ENCODE measurements at places on chromosomes 7 and 10. TPM values are rescaled to one million over a fixed set of nuclear protein-coding genes. Genes with fewer than 3 reads are reported as not detected.

Gene SUN3
- polyA plus RNA-seq, result not detected

Gene SPDYE9
- polyA plus RNA-seq, result 0.37 TPM

Gene DUSP5
- 23.2 TPM for polyA plus RNA-seq

Gene HMX3
- polyA plus RNA-seq, result 1.5 TPM

Gene IGFBP3
- polyA plus RNA-seq, result 115 TPM

Gene SH2D4B
- 0.01 TPM for polyA plus RNA-seq

Gene LIPF
- polyA plus RNA-seq, result not detected

Gene GOLGA7B
- polyA plus RNA-seq, result 3.9 TPM

Gene IRF5
- polyA plus RNA-seq, result 5.5 TPM

DNA sequence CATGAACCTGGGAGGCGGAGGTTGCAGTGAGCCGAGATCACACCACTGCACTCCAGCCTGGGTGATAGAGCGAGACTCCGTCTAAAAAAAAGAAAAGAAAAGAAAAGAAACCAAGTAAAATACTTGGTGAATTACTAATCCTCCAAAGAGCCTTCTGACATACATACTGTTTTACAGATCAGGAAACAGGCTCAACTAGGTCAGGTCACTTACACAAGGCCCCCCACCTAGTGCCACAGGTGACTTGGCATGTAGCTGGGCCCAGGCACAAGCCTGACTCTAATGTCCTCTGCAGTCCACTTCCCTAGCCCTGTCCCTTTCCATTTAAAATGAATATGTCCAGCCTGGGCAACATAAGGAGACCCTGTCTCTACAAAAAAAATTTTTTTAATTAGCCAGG is 157.0 kb downstream of the TPST1 start:
- DNase-seq, result no peak

DNA sequence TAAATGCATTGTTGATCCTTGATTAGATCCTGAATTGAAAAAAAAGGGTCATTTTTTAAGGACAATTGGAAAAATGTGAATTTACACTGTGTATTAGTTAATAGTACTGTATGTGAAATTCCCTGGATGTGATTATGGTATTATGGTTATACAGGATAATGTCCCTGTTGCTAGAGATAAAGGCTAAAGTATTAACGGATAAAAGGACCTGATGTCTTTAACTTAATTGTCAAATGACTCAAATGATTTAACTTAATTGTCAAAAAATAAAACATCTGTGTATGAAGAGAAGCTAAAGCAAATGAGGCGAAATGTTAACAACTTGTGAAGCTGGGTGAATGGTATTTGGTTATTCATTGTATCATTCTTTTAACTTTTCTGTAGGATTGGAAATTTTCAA is 48.8 kb downstream of the SUFU start:
- DNase-seq, result no peak

- DNase-seq, result no peak
Measured at GRCh38 chr10:73758704-73759511, 14.7 kb downstream of the SEC24C start.

DNA sequence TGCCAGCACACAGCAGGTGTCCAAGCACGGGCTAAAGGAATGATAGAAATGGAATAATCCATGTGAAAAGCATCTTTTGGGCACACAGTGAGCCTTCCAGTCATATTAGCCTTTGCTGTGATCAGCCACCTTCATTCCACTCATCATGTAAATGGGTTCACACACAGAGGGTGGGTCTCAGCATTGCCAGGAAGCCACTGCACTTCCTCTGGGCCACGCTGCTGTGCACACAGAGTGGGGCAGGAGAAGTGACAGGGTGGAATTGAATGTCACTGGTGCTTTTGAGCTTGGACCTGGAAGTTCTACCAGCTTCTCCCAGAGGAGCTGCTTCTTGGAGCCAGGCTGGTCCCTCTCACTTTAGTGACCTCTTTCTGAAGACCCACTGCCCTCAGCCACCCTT is 203.5 kb downstream of the USP6NL start:
- DNase-seq, result no peak

DNA sequence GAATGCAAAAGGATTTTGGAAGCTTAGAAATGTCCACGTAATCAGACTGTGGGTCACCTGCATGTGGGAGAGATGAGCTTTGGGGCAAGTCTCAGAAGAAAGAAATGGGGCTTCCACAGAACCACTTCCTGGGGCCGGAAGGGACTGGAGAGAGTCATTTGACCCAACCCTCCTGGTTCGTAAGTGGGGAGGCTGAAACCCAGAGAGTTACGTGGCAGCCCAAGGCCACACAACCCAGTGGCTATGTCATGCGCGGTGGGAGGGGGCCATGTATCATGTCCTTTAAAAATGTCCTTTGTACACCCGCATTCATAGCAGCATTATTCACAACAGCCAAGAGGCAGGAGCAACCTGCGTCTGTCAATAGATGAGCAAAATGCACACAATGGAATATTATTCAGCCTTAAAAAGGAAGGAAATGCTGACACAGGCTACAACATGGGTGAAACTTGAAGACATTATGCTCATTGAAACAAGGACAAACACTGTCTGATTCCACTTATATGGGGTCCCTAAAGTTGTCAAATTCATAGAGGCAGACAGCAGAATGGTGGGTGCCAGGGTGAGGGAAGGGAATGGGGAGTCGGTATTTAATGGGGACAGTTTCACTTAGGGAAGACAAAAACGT is 15.1 kb downstream of the CAMK2B start:
- DNase-seq, result no peak

DNA sequence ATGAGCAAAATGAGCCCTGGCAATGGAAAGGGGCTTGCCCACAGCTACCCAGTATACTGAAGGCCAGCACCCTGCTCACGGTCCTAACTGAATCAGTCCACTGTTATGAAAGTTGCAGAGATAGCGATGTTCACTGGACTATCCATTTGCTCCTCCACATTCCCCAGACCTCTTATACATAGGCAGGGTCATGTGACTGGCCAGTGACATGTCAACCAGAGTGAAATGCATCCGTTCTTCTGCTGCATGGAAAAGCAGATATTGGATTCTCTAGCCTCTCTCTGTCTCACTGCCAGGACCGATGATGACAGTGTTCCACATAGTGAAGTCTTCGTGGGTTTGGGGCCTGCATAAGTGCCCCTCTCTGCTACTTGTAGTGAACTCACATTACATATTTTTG is 503.4 kb downstream of the RPS24 start:
- no peak for DNase-seq

- DNase-seq, result no peak
Measured at GRCh38 chr10:48227213-48227612, 47.3 kb downstream of the FRMPD2 start.

GRCh38 chr10:27256299-27257189 is 15.9 kb upstream of the ACBD5 start:
- DNase-seq, result no peak

DNA sequence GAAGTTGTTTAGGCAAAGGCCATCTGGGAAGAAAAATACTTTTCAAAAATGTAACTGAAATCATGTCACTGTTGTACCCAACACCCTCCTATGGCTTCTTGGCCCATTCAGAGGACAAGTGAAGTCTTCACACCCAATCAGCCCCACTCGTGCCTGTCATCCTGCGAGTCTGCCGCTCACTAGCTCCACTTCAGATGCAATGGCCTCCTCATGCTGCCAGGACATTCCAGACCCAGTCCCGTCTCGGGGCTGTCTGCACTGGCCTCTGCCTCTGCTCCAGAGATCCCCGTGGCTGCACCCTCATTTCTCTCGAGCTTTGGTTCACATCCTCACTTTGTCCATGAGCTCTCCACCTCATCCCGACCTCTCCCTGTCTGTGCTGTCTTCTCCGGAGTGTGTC is 227.1 kb downstream of the KCNMA1 start:
- peak; percentile 18 for DNase-seq

DNA sequence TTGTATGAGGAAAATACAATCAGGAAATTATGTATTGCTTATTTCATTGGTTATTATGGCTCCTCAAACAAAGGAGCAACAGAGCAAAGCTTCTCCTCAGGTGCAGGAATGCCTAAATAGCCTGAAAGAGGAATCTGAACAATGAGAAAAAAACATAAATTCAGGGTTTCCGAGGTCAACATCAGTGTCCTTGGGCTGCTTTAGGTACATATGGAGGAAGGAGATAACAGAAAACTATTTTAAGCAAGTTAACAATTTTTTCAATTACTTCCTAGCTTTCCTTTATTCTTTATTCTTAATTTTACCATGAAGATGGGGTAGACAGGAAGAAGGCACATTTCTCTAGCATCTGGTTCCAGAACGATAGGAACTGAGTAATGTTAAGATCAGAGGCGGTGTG is 14.0 kb downstream of the SLC16A9 start:
- DNase-seq, result no peak

DNA sequence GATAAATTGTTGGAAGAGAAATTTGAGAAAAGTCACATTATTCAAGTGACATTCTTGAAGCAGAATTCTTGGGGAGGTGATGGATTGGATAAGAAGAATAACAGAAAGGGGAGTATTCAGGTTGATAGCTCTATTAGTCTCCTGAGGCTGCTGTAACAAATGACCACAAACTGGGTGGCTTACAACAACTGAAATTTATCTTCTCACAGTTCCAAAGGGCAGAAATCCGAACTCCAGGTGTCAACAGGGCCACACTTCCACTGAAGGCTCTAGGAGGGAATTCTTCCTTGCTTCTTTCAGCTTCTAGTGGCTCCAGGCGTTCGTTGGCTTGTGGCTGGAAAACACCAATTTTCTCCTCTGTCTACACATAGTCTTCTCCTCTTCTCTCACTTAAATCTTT is 99.8 kb downstream of the TES start:
- no peak for DNase-seq

- no peak for DNase-seq
Measured at GRCh38 chr7:28263622-28264271, 83.2 kb upstream of the JAZF1 start.

DNA sequence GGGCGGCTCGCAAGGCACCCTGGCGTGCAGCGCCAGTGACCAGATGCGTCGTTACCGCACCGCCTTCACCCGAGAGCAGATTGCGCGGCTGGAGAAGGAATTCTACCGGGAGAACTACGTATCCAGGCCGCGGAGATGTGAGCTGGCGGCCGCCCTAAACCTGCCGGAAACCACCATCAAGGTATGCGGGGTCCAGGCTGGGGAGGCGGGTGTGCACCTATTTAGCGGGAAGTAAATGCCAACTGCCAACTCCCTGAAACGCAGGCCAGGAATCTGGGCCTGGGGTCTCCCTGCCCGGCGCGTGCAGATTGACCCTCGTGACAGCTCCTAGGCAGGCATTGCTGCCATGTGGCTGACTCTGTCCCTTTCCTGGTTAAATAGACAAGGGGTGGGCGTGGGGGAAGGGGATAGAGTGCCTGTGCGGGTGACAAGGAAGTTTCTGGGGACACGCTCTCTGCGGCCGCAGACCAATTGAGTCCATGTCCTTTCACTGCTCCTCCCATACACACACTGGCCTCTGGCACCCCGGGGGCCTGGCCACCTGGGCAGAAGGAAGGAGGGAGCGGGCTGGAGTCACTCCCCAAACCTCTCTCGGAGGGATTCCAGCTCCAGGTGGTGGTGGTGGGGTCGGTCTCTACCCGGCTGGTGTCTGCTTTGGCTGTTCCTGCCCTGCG is 2.7 kb downstream of the EVX1 start:
- no peak for DNase-seq

DNA sequence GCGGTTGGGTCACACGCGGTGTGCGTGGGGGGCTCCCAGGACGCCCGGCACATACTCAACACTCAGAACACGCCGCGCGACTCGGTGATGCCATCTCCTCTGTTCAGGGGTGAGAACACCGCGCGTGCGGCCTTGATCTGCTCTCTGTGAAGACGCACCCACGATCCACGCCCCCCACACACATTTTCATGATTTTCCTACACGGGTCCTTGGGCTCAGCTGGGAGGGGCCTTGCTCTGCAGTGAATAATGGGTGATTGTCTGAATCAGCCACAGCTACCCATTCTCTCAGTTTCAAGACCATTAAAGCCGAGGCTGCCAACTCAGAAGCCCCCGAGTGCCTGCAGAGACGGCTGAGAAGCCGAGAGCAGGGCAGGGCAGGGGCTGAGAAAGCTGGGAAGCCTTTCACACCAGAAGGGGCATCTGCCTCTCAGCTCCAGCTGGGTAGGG is 54.3 kb upstream of the PDGFA start:
- no peak for DNase-seq

GRCh38 chr7:157551325-157552070 is 214.7 kb downstream of the DNAJB6 start:
- DNase-seq, result no peak

DNA sequence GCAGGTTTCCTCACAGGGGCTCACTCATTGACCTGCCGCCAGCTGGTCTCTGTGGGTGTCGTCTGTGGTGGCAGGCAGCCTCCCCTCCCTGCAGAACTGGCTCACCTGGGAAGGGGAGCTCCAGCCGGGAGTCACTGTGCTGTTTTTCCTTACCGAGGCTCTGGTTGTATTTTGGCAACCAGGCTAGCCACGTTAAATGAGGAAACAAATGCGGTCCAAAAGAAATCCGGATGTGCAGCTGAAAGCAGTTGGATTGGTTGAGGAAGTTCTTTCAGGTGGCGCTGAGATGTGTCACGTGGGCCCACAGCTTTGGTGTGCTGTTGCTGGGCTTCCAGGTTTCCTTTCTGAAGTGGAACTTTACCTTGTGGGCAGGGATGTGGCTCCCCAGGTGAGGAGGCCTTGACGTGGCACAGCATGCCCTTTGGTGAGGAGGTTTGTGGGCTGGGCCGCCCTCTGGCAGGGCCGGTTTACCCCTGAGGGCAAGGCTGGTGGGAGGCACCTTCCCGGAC is 14.2 kb downstream of the MTURN start:
- no peak for DNase-seq

DNA sequence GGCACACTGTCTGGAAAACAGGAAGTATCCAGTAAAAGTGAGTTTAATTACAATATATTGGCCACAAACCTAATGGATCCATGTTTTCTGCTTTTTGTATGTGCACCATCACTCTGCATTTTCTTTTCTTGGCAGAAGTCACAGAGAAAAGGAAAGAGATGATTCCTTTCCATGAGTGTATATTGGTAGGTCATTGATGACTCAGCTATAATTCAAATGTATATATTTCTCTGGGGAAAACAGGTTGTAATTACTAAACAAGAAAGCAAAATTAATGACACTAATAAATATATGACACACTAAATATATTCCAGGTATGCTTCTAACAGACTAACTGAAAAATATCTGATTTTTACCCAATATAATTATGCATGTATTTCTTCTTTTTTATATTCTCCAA is 105.9 kb upstream of the PCDH15 start:
- no peak for DNase-seq

DNA sequence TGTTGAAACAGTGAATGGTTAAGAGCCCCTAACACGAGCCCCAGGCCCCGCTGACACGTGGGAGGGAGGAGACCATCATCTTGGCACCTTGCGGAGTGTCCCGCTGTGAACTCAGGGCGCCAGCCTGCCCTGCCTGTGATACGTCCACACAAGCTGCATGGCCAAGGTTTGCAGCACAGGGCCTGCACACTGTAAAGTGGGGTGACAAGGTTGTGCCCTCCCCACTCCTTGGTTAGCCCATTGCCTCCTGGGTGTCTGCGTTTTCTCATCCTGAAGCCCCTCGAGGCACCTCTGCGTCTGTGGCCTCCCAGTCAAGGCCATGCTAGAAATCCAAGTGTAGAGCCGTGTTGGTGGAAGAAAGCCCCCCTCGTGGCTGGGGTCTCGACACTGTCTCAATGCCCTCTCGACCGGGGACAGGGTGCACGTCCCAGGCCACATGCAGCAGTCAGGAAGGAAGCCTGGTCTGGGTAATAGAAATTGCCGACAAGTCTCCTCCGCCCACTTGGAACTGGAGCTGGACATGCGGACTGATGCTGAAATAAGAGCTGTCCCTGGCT is 192.1 kb downstream of the DNAJB6 start:
- no peak for DNase-seq

- DNase-seq, result no peak
Measured at GRCh38 chr10:46006219-46006618, 24.2 kb downstream of the NCOA4 start.

All from large intestine (tissue), 12 donors.